Prostate gland (tissue), 2 donors: ENCODE measurements at places on chromosomes 4 and X.

DNA sequence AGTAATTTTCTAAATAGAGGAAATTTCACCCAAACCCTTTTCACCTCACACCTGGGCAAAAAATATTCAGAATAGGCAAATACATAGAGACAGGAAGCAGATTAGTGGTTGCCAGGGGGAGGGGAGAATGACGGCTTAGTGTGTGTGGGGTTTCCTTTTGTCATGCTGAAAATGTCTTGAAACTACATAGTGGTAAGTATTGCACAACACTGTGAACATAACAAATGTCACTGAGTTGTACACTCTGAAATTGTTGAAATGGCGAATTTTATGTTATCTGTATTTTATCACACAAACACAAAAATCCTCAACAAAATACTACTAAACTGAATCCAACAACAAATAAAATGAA lies 60.7 kb upstream of the PLAC1 start:
- H3K4me1 ChIP-seq = no peaks in the 10 kb centered on the region
- DNase-seq = no peak
- H3K27me3 ChIP-seq = no peaks in the 10 kb centered on the region
- H3K36me3 ChIP-seq = no peaks in the 10 kb centered on the region
- no peak overlapping the region for H3K4me3 ChIP-seq

- DNase-seq = no peak
- H3K27me3 ChIP-seq = no peaks in the 10 kb centered on the region
- H3K27ac ChIP-seq = no peak overlapping the region
- no peaks in the 10 kb centered on the region for H3K4me1 ChIP-seq
These were observed 96.5 kb downstream of the TRAPPC11 start for GRCh38 chr4:183755596-183755995.

DNA sequence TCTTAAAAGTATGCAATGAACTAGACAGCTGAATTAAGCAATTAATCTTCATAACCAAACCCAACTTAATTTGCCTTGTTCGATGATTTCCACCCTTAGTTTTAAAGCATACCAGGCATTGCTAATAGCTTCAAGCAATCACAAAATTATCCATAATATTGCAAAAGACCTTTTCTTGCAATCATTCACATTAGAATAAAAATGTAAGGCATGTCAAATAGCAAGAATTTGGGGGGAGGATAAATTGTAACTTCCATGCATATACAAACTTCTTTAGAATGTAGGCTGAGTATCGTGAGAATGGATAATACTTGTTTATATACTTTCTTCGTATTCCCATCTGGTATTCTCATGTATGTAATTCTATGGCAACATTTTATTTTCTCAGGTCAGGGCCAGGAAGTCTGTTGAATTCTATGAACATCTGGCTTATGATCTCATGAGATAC lies 28.7 kb upstream of the BMP2K start:
- H3K4me3 ChIP-seq = no peak overlapping the region
- no peaks in the 10 kb centered on the region for H3K36me3 ChIP-seq
- H3K27ac ChIP-seq = no peak overlapping the region
- no peaks in the 10 kb centered on the region for H3K4me1 ChIP-seq

DNA sequence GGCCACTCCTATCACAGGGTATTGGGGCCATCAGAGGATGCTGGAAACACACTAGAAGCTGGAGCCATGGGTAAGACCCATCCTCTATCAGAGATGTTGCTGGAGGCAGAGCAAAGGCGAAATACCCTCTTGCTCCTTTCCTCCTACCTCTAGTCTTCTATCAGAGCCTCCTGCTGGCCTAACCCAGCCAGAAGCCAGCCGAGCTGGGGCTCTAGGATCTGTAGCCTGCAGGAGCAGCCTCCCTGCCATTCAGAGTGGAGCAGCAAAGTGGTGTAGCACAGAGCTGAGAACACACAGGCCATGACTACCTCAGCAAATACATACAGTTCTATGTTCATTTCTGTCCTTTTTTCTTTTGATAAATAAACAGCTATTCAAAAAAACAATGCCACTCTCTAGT lies 35.7 kb downstream of the GATB start:
- DNase-seq = no peak
- no peaks in the 10 kb centered on the region for H3K4me1 ChIP-seq
- H3K4me3 ChIP-seq = no peak overlapping the region
- H3K36me3 ChIP-seq = no peaks in the 10 kb centered on the region

GRCh38 chr4:156974264-156974663 lies 2.7 kb upstream of the PDGFC start:
- no peaks in the 10 kb centered on the region for H3K36me3 ChIP-seq
- H3K4me1 ChIP-seq = no peaks in the 10 kb centered on the region
- H3K27ac ChIP-seq = no peak overlapping the region
- H3K4me3 ChIP-seq = no peak overlapping the region
- no peak for DNase-seq

DNA sequence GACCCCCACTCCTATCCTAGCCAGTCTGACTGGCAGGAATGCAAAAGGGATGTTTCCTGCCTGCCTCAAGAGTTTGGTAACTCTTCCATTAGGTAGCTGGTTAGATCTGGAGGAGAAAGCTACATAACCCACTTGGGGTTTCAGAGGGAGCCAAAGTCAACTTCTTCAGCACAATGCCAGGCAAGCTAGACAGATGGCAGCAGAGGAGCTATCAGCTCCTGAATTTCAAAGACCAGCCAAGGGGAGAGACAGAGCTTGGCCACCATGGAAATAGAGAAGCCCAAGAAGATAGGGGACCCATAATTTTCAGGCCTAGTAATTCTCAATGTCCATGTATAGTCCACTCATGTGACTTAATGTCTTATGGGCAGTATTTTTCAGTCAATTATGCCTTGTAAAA lies 56.4 kb downstream of the PGRMC1 start:
- H3K27ac ChIP-seq = no peak overlapping the region
- H3K4me1 ChIP-seq = no peaks in the 10 kb centered on the region
- H3K27me3 ChIP-seq = no peaks in the 10 kb centered on the region

GRCh38 chrX:15605226-15605625 lies 4.5 kb upstream of the ACE2 start:
- no peak overlapping the region for H3K27ac ChIP-seq
- no peak for DNase-seq
- H3K36me3 ChIP-seq = no peaks in the 10 kb centered on the region
- no peaks in the 10 kb centered on the region for H3K27me3 ChIP-seq
- no peak overlapping the region for H3K4me3 ChIP-seq

DNA sequence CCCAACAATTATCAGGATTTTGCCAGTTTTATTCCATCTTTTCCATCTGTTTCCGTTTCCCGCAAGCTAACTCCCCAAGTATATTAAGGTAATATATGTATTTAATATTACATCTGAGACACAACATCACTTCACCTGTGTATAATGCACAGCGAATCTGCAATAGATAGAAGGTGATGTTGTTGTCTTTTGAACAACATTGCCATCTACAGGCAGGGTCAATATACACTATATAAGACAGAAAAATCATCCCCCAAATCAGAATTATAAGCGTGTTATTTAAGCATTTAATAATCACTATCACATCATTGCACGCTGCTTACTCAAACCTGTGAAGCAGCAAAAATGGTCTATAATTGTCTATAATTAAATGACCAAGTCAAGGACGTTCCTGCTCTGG lies 1115.5 kb downstream of the NLGN4X start:
- H3K4me3 ChIP-seq = no peak overlapping the region
- DNase-seq = no peak
- no peaks in the 10 kb centered on the region for H3K36me3 ChIP-seq
- H3K27ac ChIP-seq = no peak overlapping the region
- no peaks in the 10 kb centered on the region for H3K27me3 ChIP-seq

- no peaks in the 10 kb centered on the region for H3K27me3 ChIP-seq
- peak overlapping the region; percentile 28 for H3K27ac ChIP-seq
- no peak for DNase-seq
- H3K4me3 ChIP-seq = no peak overlapping the region
- H3K4me1 ChIP-seq = peaks cover 3% of the 10 kb centered on the region
These were observed 112.3 kb downstream of the KLHL8 start for GRCh38 chr4:87108142-87108546.

DNA sequence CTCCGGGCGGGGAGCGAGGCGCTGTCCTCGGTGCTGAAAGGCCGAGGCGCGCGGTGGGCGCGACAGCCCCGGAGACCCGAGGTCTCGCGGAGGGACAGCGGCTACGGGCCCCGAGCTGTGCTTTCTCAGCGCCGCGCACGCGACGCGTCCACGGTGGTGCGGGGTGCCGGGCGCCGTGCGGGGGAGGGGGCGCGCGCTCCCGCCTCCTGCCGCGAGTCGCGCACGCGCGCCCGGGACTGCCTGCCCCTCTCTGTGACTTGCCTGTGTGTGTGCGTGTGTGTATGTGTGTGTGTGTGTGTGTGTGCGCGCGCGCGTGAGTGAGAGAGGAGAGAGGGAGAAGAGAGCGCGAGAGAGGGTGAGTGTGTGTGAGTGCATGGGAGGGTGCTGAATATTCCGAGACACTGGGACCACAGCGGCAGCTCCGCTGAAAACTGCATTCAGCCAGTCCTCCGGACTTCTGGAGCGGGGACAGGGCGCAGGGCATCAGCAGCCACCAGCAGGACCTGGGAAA lies at the start of gene GRIA2:
Gene GRIA2 (plus strand): TSS at position 358 of the 511 bp plus-strand sequence. CDS start 315 bp downstream, outside the sequence.
- no peak within 1 kb of the TSS for H3K27ac ChIP-seq
- H3K4me1 ChIP-seq = no peaks in the 10 kb centered on the region
- H3K36me3 ChIP-seq = no peaks in the 10 kb centered on the region

DNA sequence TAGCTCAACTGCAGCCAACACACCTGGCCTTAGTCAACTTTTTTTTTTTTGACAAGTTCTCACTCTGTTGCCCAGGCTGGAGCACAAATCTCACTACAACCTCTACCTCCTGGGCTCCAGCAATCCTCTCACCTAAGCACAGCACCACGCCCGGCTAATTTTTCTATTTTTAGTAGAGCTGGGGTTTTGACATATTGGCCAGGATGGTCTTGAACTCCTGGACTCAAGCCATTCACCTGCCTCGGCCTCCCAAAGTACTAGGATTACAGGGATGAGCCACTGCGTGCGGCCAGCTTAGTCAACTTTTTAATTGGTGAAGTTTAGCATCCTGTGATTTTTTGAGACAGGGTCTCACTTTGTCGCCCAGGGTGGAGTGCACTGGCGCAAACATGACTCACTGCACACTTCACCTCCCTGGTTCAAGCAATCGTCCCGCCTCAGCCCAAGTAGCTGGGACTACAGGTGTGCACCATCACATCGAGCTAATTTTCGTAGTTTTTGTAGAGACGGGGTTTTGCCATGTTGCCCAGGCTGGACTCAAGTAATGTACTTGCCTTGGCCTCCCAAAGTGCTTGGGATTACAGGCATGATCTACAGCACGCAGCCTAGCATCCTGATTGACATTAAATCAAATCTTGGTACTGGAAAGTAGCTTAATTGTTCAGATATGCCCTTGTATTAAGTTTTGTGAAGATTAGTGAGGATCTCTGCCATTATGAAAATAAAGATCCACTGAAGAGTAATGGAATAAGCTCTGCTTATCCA lies 8.3 kb downstream of the HNRNPDL start:
- H3K36me3 ChIP-seq = no peaks in the 10 kb centered on the region
- H3K4me1 ChIP-seq = no peaks in the 10 kb centered on the region
- H3K27me3 ChIP-seq = no peaks in the 10 kb centered on the region
- H3K4me3 ChIP-seq = no peak overlapping the region
- DNase-seq = no peak
- no peak overlapping the region for H3K27ac ChIP-seq

DNA sequence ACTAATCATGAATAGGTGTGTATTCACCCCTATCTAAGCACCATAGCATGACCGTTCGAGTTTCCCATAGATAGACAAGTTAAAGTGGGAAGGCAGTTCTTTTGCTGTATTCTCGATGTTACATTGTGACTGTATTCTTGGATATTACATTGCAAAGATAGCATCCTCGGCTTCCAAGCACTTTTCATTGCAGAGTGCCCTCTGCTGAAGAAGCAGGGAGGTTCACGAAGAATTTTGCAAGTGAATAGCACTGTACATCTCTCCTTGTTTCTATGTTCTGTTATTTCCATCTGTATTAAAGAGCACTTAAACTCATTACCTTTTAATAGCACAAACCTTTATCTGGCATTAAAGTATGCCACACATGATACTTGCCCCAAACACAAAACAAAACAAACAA lies 426.7 kb upstream of the ARX start:
- no peak overlapping the region for H3K27ac ChIP-seq
- DNase-seq = no peak
- H3K4me3 ChIP-seq = no peak overlapping the region
- H3K27me3 ChIP-seq = no peaks in the 10 kb centered on the region
- no peaks in the 10 kb centered on the region for H3K4me1 ChIP-seq

- H3K4me3 ChIP-seq = no peak overlapping the region
- no peaks in the 10 kb centered on the region for H3K4me1 ChIP-seq
These were observed 325.6 kb downstream of the CAMK2D start for GRCh38 chr4:113435893-113436292.

DNA sequence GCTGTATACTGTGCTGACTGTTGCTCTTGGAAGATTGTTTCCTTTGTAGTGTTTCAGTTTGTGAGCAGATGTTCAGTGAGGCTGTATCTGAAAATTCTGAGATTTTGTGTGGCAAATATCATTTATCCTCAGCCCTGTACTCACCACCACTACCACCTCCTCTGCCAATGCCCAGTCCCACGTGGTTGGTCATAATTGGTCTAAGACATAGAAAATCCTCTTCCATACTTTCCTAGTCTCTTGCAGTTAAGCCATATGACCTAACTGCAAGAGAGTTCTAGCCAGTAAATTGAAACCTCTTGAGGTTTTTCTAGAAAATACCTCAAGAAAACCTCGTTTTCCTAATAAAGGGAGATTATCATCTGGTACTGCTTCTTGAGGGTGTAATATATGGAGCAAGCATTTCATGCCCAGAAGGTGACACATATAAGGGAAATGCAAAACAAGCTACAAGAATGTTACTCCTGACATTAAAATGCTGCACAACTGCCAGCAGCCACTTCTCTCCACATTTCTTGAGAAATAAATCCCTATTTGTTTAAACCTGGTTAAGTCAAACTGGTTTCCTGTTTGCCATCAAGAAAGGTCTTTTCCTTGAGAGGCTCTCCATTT lies 32.8 kb downstream of the ABCE1 start:
- H3K36me3 ChIP-seq = no peaks in the 10 kb centered on the region
- no peak overlapping the region for H3K27ac ChIP-seq
- DNase-seq = no peak
- no peaks in the 10 kb centered on the region for H3K27me3 ChIP-seq
- H3K4me3 ChIP-seq = no peak overlapping the region
- no peaks in the 10 kb centered on the region for H3K4me1 ChIP-seq

- no peak overlapping the region for H3K27ac ChIP-seq
- no peaks in the 10 kb centered on the region for H3K36me3 ChIP-seq
- H3K4me1 ChIP-seq = no peaks in the 10 kb centered on the region
These were observed 123.2 kb upstream of the BANK1 start for GRCh38 chr4:101667348-101667747.

DNA sequence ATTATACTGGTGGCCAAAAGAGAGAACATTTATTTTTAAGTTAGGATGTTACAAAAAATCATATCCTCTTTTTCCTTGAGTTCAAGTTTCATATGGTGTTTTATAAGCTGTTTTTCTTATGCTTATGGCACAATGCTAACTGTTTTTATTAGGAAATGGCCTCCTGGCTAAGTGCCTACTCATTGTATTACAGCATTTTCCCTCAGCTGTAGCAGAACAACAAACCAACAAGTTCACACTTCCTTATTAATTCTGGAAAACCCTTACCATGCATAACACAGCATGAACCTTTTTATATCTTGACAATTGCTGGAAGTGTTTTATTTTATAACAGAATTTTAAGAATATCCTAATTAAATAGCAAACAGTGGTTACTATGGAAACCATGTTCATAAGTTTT lies 165.8 kb downstream of the GASK1B start:
- H3K4me1 ChIP-seq = no peaks in the 10 kb centered on the region
- H3K36me3 ChIP-seq = no peaks in the 10 kb centered on the region
- H3K27ac ChIP-seq = no peak overlapping the region
- H3K27me3 ChIP-seq = no peaks in the 10 kb centered on the region
- DNase-seq = no peak

- DNase-seq = no peak
- no peaks in the 10 kb centered on the region for H3K36me3 ChIP-seq
- H3K27me3 ChIP-seq = no peaks in the 10 kb centered on the region
- no peak overlapping the region for H3K4me3 ChIP-seq
- no peak overlapping the region for H3K27ac ChIP-seq
These were observed 253.1 kb upstream of the GPC4 start for GRCh38 chrX:133668225-133668931.
